ENCODE measurements at places on chromosomes 11 and 22. TPM values are rescaled to one million over a fixed set of nuclear protein-coding genes. Genes with fewer than 3 reads are reported as not detected.

DNA sequence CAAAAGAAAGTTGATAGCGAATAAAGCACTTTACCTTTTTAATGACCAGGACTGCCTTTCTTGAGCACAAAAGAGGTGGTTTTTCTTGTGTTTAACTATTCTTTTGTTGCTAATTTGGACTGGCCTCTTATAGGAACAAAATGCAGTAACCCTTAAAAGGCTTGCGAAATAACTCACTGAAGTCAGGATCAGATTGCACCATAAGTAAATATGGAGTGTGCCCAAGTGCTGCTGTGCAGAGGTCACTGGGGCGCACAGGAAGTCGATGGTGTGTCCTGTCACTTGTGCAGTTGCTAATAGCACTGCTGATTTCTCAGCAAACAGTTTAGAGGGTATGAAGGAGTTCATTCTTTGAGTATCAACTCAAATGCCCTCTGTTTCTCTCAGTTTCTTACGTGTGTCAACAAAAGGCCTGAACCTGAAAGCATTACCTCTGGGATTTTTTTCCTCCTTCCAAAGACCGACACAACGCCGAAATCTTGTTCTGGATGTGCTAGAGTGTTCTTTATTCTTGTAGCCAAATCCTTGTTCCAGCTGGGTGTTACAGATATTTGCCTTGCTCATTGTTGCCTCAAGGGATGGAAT is 71.3 kb downstream of the ATXN10 start:
- H3K27ac ChIP-seq: no peak overlapping the region
- no peak for DNase-seq
- peaks cover 2% of the 10 kb centered on the region for H3K4me1 ChIP-seq
- no peaks in the 10 kb centered on the region for H3K27me3 ChIP-seq
- no peak overlapping the region for H3K4me3 ChIP-seq

- H3K4me1 ChIP-seq: no peaks in the 10 kb centered on the region
- H3K36me3 ChIP-seq: no peaks in the 10 kb centered on the region
- H3K27ac ChIP-seq: no peak overlapping the region
- no peak for DNase-seq
- peaks cover 18% of the 10 kb centered on the region for H3K27me3 ChIP-seq
Measured at GRCh38 chr11:12569499-12570425, 104.5 kb upstream of the TEAD1 start.

- no peaks in the 10 kb centered on the region for H3K27me3 ChIP-seq
- no peaks in the 10 kb centered on the region for H3K4me1 ChIP-seq
- no peak overlapping the region for H3K27ac ChIP-seq
Measured at GRCh38 chr22:31137721-31138120, 2.6 kb downstream of the PLA2G3 start.

Gene PDGFD
- total RNA-seq: 0.08 TPM

DNA sequence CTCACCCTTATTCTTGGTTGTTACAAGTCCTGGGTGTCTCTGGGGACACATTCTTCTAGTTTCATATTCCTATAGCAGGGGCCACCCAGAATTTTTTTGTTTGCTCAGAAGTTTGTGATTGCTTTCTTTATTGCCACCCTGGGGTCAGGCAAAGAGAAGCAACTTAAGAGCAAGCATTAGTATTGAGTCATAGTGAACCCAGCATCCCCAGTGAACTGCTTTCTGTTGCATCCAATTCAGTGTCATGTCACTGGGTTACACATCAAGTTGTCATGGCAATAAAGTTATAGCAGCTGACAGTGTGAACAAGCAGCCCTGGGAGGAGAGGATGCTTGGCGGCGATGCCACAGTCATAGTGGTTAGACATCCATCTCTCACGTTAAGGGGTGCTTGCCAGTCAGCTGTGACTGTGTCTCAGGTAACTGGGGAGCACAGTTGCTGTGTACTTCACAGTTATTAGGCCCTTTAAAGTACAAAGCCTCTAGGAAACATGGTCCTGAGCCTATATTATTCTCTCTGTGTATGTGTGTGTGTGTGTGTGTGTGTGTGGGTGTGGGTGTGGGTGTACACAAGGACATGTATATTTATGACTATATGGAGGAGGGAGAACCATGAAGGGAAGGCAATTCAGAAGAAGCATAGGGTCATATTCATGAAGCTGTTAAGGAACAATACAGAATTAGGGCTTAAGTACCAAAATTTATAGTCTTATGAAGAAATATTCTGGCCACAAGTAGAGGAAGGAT is 52.5 kb downstream of the TRIM44 start:
- no peaks in the 10 kb centered on the region for H3K27me3 ChIP-seq
- DNase-seq: no peak
- peaks cover 9% of the 10 kb centered on the region for H3K36me3 ChIP-seq
- no peak overlapping the region for H3K27ac ChIP-seq
- H3K4me1 ChIP-seq: peaks cover 8% of the 10 kb centered on the region

Gene ZNF408
- total RNA-seq: 16.1 TPM

DNA sequence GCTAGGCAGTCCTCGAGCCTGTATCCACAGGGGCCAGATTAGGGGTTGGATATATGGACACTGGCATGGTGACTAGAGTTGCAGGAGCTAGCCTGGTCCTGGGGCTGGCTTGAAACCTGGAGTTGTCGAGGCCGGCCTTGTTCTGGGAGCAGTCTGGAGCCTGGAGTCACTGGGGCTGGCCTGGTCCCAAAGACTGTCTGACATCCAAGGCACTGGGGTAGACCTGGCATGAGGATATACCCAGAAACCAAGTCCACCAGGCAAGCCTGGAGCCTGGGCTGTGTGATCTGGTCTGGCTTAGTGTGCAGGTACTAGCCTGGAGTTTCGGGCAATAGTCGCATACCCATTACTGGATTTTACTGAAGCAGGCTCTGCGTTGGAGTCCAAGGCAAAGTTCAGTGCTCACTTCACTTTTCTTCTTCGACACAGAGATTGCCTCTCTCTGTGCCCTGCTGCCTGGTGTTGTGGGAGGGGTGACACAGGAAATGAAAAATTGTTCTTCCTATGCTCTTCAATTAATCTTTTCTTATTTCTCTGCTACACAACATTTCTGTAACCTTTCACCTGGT is 4.3 kb upstream of the GLYATL1 start:
- no peak for DNase-seq
- no peak overlapping the region for H3K4me3 ChIP-seq
- no peak overlapping the region for H3K27ac ChIP-seq
- H3K36me3 ChIP-seq: no peaks in the 10 kb centered on the region
- no peaks in the 10 kb centered on the region for H3K4me1 ChIP-seq
- no peaks in the 10 kb centered on the region for H3K27me3 ChIP-seq

DNA sequence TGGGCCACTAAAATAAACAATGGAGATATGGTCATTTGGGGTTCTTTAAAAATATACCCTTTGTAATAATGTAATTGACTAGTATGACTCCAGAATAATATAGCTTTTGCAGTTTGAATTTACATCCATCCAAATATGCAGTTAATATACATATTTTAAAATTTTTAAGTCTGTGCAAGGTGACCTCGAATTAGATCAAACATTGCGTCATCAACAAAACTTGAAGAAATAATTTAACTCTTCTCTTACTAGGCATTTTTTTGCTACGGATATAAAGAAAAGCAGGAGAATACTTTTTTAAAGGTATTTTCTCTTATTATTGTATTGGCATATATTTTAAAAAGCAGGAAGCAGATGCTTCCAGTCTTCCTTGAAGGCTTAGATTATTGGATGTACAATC is 10.7 kb downstream of the OR51A4 start:
- DNase-seq: no peak
- H3K27ac ChIP-seq: no peak overlapping the region
- H3K4me3 ChIP-seq: no peak overlapping the region
- no peaks in the 10 kb centered on the region for H3K36me3 ChIP-seq
- no peaks in the 10 kb centered on the region for H3K27me3 ChIP-seq

Gene LMO2
- total RNA-seq: not detected

GRCh38 chr11:64063777-64064176 is 28.0 kb downstream of the FLRT1 start:
- H3K4me3 ChIP-seq: no peak overlapping the region
- H3K27me3 ChIP-seq: peaks cover 7% of the 10 kb centered on the region
- H3K4me1 ChIP-seq: peaks cover 8% of the 10 kb centered on the region
- no peak overlapping the region for H3K27ac ChIP-seq

Gene PHOX2A
- total RNA-seq: not detected

Gene PDE3B
- 81.4 TPM for total RNA-seq

GRCh38 chr11:58070585-58070984 is 39.8 kb downstream of the OR6Q1 start:
- no peak for DNase-seq
- H3K27ac ChIP-seq: no peak overlapping the region
- H3K36me3 ChIP-seq: no peaks in the 10 kb centered on the region
- no peaks in the 10 kb centered on the region for H3K4me1 ChIP-seq
- peaks cover 2% of the 10 kb centered on the region for H3K27me3 ChIP-seq
- H3K4me3 ChIP-seq: no peak overlapping the region

Gene KRTAP5-8
- 0.24 TPM for total RNA-seq

DNA sequence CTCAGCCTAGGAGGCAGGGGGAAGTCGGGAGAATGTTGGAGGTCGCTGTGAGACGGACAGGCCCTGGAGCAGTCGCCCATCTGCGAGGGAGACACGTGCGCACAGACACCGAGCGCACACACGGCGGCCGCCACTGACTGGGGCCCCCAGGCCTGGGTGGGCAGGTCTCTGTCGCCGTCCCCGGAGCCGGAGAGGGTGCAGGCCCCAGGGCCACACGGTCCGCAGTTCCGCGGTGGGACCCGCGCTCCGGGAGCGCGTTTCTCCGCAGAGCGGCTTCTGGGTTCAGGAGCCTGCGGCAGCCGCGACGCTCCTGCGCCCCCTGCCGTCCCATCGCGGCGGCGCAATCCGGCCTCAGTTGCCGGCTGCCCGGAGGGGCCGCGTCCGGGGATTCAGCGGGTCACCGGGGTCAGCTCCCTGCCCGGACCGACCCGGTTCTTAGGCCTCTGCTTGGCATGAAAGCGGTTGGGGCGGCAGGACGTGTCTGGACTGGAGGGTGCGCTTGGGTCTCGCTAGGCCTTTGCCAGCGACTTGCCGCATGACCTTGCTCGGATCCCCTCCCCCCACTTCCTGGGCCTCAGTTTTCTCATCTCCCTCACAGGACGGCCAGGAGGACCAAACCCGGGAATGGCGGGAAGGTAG is 31.2 kb downstream of the PDE2A start:
- H3K4me1 ChIP-seq: peaks cover 2% of the 10 kb centered on the region
- DNase-seq: peak; percentile 69
- H3K4me3 ChIP-seq: no peak overlapping the region
- H3K36me3 ChIP-seq: no peaks in the 10 kb centered on the region
- no peak overlapping the region for H3K27ac ChIP-seq

- H3K27me3 ChIP-seq: no peaks in the 10 kb centered on the region
- no peak for DNase-seq
- no peaks in the 10 kb centered on the region for H3K36me3 ChIP-seq
- H3K27ac ChIP-seq: no peak overlapping the region
Measured at GRCh38 chr11:23729088-23729487, 767.8 kb upstream of the LUZP2 start.

DNA sequence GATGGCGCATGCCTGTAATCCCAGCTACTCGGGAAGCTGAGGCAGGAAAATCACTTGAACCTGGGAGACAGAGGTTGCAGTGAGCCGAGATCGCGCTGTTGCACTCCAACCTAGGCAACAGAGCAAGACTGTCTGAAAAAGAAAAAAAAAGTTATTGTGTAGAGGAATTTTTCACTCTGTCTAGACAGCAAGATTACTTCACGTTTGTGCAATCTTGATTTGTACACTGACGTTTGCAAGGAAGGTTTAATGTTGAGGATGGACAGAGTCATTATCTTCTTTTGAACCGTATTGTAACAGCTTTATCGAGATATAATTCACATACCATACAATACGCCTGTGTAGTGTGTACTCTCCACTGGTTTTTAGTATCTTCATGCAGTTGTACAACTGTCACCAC is 3.7 kb downstream of the CTTN start:
- no peaks in the 10 kb centered on the region for H3K36me3 ChIP-seq
- no peak for DNase-seq
- peaks cover 27% of the 10 kb centered on the region for H3K4me1 ChIP-seq
- H3K27ac ChIP-seq: no peak overlapping the region
- peaks cover 59% of the 10 kb centered on the region for H3K27me3 ChIP-seq

Gene PDGFB
- 0.34 TPM for total RNA-seq

Gene CAVIN3
- 1.2 TPM for total RNA-seq

DNA sequence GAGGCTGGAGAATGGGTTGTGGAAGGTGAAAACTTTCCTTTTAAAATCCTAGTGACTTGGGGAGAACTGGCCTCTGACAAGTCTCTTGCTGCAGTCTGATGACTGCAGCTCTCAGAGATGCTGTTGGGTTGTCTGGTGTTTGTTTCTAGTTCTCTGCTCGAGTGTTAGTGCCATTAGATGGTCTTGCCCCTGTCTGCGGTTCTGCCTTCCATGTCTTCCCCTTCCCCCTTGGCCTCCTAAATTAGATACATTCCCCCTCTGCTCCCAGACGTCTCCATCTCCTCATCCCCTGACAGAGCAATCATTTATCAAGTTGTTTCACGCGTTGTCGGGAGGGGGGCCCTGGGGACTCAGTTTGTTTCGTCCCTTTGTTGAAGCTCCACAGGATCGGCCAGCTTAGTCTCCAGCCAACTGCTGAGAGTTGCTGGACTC is 67.7 kb downstream of the CECR2 start:
- H3K4me1 ChIP-seq: no peaks in the 10 kb centered on the region
- H3K4me3 ChIP-seq: no peak overlapping the region
- no peaks in the 10 kb centered on the region for H3K36me3 ChIP-seq
- H3K27ac ChIP-seq: no peak overlapping the region

- peaks cover 65% of the 10 kb centered on the region for H3K4me1 ChIP-seq
- peak overlapping the region; percentile 15 for H3K4me3 ChIP-seq
- H3K36me3 ChIP-seq: peaks cover 17% of the 10 kb centered on the region
- no peak for DNase-seq
- H3K27me3 ChIP-seq: no peaks in the 10 kb centered on the region
Measured at GRCh38 chr11:62539238-62539925, 7.2 kb downstream of the AHNAK start.

DNA sequence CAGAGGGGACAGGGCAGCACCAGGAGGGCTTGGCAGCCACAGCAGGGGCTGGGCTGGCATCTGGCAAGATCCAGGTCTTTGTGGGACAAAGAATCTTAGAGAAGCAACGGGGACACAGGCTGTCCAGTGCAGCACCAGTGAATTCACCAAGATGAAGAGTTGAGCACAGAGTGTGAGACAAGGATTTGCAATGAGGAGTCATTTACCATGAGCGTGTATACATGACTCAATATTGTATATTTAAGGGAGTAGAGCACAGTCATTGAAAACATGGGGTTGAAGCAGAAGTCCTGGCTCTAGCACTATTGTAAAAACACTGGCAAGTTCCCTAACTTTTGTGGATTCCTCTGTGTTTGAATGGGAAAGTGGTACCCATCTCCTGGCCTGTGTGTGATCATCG is 3.5 kb downstream of the APOL1 start:
- peaks cover 62% of the 10 kb centered on the region for H3K36me3 ChIP-seq
- no peaks in the 10 kb centered on the region for H3K27me3 ChIP-seq
- DNase-seq: no peak
- H3K4me3 ChIP-seq: no peak overlapping the region
- peak overlapping the region; percentile 53 for H3K27ac ChIP-seq

Gene FAM180B
- total RNA-seq: not detected

- H3K27ac ChIP-seq: no peak overlapping the region
- DNase-seq: no peak
- H3K4me1 ChIP-seq: no peaks in the 10 kb centered on the region
- no peak overlapping the region for H3K4me3 ChIP-seq
- no peaks in the 10 kb centered on the region for H3K27me3 ChIP-seq
Measured at GRCh38 chr11:131397675-131398074, 27.3 kb downstream of the NTM start.
